ENCODE measurements at places on chromosomes 16 and 17. TPM values are rescaled to one million over a fixed set of nuclear protein-coding genes. Genes with fewer than 3 reads are reported as not detected.

Gene ABCC12
- under 0.01 TPM for total RNA-seq

Gene MT1H
- not detected for total RNA-seq

Gene NPIPA8
- not detected for total RNA-seq

Gene LHX1
- not detected for total RNA-seq

Gene SLC12A3
- total RNA-seq = not detected

Gene LYRM1
- total RNA-seq = 55.7 TPM

Gene DOC2A
- 0.20 TPM for total RNA-seq

Gene DCUN1D3
- 34.2 TPM for total RNA-seq

Gene DPEP3
- not detected for total RNA-seq

Gene KRT24
- total RNA-seq = not detected

Gene HOXB8
- 1.5 TPM for total RNA-seq

Gene CA10
- not detected for total RNA-seq

Gene PPP1R1B
- total RNA-seq = not detected

Gene ANKRD40CL
- total RNA-seq = not detected

Gene CDT1
- 27.0 TPM for total RNA-seq

Gene CFAP119
- 2.5 TPM for total RNA-seq

Gene CES5A
- total RNA-seq = not detected

Gene FGF11
- under 0.01 TPM for total RNA-seq

Gene ASGR2
- not detected for total RNA-seq

Gene PLLP
- under 0.01 TPM for total RNA-seq

Gene WSCD1
- total RNA-seq = not detected

Gene CTRB2
- not detected for total RNA-seq

Gene C1QL1
- under 0.01 TPM for total RNA-seq

Gene NETO2
- 11.0 TPM for total RNA-seq

Gene GP1BA
- total RNA-seq = not detected

Gene RGS11
- total RNA-seq = 2.6 TPM

Gene RPL38
- 1,349 TPM for total RNA-seq

Gene EXOC3L1
- not detected for total RNA-seq

Gene TP53TG3D
- not detected for total RNA-seq

Gene C16orf46
- total RNA-seq = 1.1 TPM

Gene IL21R
- 4.7 TPM for total RNA-seq
